CD4-positive, alpha-beta T cell treated with Interleukin-12 subunit alpha and Interleukin-12 subunit beta, for 1 hour (primary cell): ENCODE measurements at places on chromosomes 11 and 22.

DNA sequence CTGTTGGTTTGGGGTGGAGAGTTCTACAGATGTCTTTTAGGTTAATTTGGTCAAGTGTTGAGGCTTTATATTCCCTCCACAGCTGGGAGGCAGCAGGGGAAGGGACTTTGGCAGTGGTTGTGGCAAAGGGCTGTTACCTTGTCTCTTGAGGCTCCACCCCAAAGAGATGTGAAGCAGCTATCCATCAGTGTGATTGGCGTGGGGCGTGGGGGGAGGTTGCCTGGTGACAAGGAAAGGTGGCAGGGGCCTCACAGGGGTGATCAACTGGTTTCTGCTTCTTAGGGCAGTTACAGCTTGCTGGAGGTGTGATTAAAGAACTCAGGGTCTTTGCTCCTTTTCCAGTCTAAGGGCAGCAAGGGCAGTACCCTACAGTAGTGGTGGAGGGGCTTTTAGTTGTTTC, 59.3 kb downstream of the FANCF start:
- no peak for DNase-seq

DNA sequence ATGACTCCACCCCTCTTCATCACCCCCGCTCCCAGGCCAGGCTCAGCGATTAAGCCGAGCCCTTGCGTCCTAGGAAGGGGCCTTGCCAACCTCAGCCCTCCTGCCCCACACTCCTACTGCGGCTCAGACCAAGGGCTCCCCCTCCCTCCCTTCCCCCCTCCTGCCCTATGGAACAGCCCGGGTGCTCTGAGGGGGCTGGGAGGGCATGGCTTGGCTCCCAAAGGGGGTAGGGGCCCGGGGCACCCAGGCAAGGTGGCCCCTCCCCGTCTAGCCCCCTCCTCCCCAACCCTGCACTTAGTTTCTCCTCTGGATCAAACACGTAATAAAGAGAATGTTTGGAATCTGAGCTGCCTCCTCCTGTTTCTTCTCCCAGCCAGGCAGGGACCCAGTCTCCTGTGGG, 6.3 kb downstream of the RCOR2 start:
- DNase-seq = no peak

DNA sequence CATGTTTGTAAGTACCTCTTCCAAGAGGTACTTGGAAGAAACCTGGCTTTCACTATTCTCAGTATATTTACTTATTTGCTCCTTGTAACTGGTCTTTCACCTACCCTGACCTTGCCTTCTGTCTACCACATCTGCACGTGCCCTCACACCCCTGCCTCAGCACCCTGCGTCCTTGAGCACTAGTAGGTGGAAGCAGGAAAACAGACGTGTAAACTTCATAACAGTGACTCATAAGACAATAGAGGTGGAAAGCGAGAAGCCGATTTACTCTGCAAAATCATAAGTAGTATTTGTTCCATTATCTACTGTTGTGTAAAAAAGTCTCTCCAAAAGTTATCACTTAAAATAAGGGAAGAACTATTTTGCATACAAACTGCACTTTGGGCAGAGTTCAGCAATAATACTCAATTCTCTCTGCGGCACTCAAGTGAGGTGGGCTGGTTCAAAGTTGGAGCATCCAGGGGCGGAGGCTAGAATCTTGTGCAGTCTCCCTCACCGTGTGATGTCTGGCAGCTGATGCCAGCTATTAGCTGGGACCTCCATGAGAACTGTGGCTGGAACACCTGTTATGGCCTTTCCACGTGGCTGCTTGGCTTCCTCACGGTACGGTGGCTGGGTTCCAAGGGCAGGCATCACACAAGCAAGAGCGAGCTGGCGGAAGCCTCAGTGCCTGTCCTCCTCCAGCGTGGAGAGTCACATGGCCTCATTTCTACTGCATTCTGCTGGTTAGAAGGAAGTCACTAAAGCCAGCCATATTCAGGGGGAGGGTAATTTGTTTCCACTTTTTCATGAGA, 30.4 kb downstream of the PACS1 start:
- peak; percentile 73 for DNase-seq

- no peak for DNase-seq
These were observed 168.6 kb upstream of the MTMR2 start for GRCh38 chr11:96092511-96092910.

DNA sequence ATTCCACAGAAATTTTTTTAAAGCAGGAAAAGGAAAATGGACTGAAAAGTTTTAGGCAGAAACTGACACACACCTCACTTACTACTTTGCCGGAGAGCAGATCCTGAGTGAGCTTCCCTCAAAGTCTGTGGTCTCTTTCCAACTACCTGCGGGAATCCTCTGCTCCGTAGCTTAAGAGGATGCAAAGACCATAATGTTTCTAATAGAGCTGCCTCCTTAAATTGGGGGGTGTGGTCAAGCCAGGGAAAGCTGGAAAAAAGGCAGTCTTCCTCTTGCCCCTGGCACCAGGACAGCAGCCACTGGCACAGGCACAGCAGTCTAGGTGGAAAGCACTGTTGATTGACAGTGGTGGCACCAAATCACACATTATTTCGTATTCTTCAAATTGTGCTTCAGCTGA, at the start of gene ETS1:
Gene ETS1, minus strand, starts transcription at position 144 of the 400 bp plus-strand sequence. CDS start 14,428 bp downstream, outside the sequence.
- no peak for DNase-seq

- DNase-seq = no peak
These were observed 462.4 kb downstream of the BRD1 start for GRCh38 chr22:49365191-49365837.

GRCh38 chr11:29005401-29005980, 897.3 kb downstream of the METTL15 start:
- no peak for DNase-seq

GRCh38 chr11:126385991-126386728, 30.7 kb downstream of the ST3GAL4 start:
- no peak for DNase-seq

GRCh38 chr22:30356449-30357235, at the start of the genes CCDC157 and SF3A1:
Gene CCDC157 (plus strand): TSS chr22:30357007. CDS start chr22:30366001, 8,994 bp downstream.
Gene SF3A1 (minus strand): TSS chr22:30356894. CDS start chr22:30356792, 102 bp downstream.
- DNase-seq = peak; percentile 88

GRCh38 chr11:27329867-27330632, 33.0 kb downstream of the CCDC34 start:
- no peak for DNase-seq

GRCh38 chr11:108069947-108070346, 51.4 kb upstream of the ACAT1 start:
- peak; percentile 44 for DNase-seq

DNA sequence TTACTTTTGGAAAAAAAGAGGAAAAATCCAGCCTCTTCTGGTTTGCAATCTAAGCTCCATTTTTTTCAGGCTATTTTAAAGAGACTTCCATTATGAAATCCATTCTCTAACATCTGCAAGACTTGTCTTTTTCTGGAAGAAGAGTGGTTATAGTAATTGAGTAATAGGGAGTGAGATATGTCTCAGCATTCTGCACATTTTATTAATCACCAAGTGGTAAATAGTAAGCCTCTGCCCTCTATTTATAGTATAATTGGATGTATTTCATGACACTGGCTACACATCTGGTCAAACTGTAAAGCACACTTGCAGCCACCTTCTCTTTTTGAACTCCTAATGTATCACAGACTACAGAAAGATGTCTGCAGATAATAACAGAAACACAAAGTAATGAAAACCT, 391.1 kb downstream of the ETS1 start:
- DNase-seq = no peak

- DNase-seq = no peak
These were observed 1.7 kb upstream of the SCUBE2 start for GRCh38 chr11:9092853-9093778.

GRCh38 chr11:112172362-112172994, 2.8 kb upstream of the BCO2 start:
- DNase-seq = no peak

- DNase-seq = no peak
These were observed 11.5 kb downstream of the YPEL4 start for GRCh38 chr11:57638005-57638781.

GRCh38 chr11:87422566-87422965, 384.8 kb downstream of the TMEM135 start:
- no peak for DNase-seq

DNA sequence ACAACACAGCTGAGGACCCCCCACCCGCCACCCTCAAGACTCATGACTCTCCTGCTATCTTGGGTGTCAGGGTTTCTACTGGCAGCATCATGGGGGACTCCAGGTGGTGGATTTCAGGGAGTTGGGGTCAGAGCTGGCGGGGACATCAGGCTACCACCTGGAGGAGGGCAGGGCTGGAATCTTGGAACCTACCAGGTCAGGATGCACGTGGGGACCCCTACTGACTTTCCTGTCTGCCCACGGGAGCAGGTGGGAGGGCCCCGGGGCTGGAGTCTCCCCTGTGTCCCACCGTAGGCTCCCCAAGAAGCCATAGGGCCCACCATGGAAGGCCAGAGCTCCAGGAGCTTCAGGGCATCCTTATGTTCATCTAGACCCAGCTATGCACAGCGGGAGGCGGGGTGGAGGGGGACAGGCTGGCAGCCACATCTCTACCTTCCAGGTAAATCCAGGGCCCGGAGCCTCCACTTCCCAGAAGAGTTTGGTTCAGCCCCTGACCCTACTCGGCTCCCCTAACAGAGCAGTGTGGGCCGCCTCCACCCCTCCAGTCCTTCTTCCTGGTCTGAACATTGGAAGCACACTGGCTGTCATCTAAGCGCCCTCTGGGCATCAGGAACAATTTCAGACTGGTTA, 10.0 kb downstream of the SLC37A2 start:
- DNase-seq = no peak

- no peak for DNase-seq
These were observed at the start of gene PHF21B for GRCh38 chr22:45009606-45010531. Gene PHF21B (minus strand): TSS chr22:45010005. CDS start chr22:45009549, 456 bp downstream.

- DNase-seq = no peak
These were observed 24.3 kb downstream of the SERPINH1 start for GRCh38 chr11:75586395-75586794.

DNA sequence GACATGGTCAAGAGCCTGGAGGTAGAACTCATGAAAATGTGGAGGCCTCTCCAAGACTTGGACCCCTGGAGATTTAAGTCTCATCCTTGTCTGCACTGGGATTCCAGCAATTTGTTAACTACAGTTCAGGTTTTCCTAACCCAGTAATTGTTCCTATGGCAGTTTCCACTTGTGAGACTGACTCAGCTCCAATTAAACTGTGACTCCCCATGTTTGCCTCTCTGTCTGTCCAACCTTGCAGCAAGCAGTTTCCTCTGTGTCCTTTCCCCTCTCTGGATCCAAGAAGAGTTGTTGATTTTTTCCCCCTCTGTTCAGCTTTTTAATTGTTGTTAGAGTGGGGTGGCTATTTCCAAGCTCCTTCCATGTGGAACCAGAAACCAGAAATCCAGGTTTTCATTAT, 16.2 kb upstream of the ARHGAP20 start:
- DNase-seq = no peak

DNA sequence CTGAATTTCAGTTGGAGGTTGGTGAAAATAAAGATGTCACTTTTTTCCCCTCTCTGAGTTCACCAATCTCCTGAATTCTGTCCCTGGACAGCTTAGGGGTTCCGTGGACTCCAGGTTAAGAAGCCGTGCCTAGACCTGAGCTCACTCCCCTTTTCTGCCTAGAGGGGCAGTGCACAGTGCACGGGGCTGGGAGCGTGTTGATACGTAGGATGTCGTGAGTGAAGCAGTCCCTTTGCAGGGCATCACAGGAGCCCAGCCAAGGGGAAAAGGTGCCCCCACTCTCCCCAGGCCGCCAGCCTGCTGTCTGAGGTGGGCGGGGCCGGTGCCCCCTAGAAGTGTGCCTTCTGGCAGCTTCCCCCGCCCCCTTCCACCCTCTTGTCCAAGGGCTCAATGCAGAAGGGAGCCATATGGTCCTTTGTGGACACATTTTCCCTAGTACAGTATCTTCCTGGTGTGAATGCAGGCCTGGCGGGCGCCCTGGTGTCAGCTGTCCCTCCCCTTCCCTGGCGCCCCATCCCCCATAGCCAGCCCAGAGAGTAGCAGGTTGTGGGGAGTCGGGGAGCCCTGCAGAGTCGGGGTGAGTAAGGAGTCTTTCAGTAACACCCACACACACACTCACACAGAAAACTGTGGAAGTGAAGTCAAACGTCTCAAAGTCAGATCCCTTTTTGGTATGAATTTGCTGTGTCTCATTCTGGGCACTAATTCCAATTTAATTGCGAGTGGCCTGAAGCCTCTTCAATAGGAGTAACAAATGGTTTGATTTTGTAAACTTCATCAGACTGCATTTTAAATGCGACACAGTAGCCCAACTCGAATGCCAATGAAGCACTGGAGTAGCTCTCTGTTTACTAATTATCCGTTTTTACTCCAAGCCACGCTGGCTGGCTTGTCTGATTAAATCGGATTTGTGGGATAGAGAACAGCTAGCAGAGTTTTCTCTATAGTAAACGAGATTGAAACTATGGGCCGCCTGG, 67.5 kb upstream of the NNMT start:
- DNase-seq = no peak

- DNase-seq = no peak
These were observed 15.6 kb downstream of the DDX17 start for GRCh38 chr22:38490475-38490874.

GRCh38 chr11:2700415-2701211, 819 bp upstream of the KCNQ1OT1 start:
- DNase-seq = peak; percentile 26

DNA sequence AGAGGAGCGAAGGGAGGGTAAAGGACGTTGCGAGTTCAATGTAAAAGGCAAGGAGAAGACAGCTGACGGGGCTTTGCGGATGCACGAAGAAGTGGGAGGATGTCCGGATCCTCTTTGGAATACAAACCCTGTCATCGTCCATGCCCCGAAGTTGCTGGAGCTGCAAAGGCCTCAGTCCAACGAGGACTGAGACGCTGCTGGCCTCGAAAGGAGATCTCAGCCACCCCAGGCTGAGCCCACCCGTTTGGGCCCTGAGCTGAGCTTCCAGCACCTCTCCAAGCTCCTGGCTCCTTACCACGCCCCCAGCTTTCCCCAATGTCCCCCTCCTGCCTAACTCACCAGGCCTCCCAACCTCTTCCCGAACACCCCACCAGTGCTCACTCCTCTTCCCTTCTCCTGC, 46.1 kb upstream of the PHF21B start:
- no peak for DNase-seq

- DNase-seq = no peak
These were observed 15.5 kb upstream of the TMEM135 start for GRCh38 chr11:87022254-87022653.

- DNase-seq = peak; percentile 46
These were observed 2.0 kb upstream of the TCIRG1 start for GRCh38 chr11:68036717-68037239.

DNA sequence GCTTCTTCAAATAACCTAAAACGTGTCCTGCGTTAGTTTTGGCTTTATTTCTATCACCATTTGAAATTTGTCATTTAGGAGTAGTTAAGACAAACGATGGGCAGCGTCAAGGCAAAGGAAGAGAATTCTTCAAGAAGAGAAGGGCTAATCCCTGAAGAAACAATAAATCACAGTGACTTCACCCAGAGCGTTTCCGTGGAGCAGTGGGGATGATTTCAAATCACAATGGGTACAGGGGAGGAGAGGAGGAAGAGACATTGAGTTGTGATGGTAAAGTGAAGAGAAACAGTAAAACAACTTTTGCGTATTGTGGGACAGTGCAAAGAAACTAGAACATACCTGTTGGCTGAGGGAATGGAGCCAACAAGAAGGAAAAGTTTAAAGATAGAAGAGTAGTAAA, 9.7 kb downstream of the PDGFD start:
- DNase-seq = no peak
